ENCODE measurements at places on chromosomes 1 and 21. TPM values are rescaled to one million over a fixed set of nuclear protein-coding genes. Genes with fewer than 3 reads are reported as not detected.

Gene VPS45
- total RNA-seq = 51.3 TPM

DNA sequence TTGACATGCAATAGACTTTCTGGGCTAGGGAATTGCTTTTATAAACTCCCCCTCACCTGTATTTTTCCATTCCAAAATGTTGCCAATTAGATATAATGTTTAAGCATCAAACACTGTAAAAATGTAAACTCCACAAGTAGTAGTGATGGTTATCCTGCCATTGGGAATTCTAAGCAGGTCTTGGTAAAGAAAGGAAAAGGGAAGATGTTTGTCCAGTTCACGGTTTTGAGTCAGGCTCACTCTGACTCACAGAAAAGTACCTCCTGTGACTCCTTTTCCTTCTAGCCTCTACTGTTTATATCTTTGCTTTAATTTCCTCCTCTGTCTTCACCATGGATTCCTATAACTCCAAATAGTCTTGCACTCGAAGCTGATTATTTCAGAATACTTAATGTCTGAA is 19.0 kb upstream of the PTPN14 start:
- peaks cover 38% of the 10 kb centered on the region for H3K4me1 ChIP-seq
- no peaks in the 10 kb centered on the region for H3K27me3 ChIP-seq
- DNase-seq = no peak

GRCh38 chr1:11831945-11832725 is 15.4 kb downstream of the NPPA start:
- H3K36me3 ChIP-seq = peaks cover 38% of the 10 kb centered on the region
- H3K4me3 ChIP-seq = no peak overlapping the region

Gene WNT4
- 38.7 TPM for total RNA-seq

DNA sequence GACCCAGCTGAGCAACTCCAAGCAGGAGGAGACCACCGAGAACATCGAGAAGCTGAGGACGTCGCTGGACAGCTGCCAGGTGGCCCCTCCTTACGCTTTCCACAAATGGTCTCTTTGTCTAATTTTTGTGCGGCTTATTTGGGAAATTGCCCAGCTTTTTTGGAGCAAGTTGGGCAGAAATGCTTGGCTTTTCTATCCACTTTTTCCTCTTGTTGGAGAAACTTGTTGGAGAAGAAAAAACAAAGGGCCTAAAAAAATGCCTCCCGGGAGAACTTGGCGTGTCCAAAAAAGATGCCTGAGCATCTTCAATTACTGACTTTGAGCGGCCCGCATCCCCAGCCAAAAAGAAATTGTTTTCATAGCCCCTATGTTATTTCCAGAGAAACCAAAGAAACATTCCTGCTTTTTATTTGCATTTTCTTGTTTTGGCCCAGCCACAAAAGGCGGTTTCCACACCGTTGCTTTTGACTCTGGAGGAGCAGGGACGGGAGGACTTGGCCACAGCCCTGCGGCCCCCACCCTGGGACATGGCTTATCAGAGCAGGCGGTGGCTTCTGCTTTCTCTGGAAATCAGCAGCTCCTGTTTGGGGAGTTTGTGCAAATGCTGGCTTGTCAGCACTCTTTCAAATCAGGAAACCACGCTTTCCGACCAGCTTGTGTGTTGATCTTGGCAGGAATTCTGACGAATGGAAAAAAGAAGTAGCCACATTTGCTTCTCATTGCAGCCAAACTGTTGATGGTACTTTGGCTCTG is 81.2 kb upstream of the EFHD2 start:
- no peak for DNase-seq
- no peak overlapping the region for H3K4me3 ChIP-seq
- H3K4me1 ChIP-seq = peaks cover 38% of the 10 kb centered on the region
- no peak overlapping the region for H3K27ac ChIP-seq
- H3K27me3 ChIP-seq = peaks cover 39% of the 10 kb centered on the region

Gene SPATA46
- not detected for total RNA-seq

GRCh38 chr1:64343105-64343822 is 126.7 kb upstream of the CACHD1 start:
- peaks cover 6% of the 10 kb centered on the region for H3K4me1 ChIP-seq
- H3K27ac ChIP-seq = peak overlapping the region; percentile 39
- no peaks in the 10 kb centered on the region for H3K27me3 ChIP-seq
- no peaks in the 10 kb centered on the region for H3K36me3 ChIP-seq
- no peak overlapping the region for H3K4me3 ChIP-seq

DNA sequence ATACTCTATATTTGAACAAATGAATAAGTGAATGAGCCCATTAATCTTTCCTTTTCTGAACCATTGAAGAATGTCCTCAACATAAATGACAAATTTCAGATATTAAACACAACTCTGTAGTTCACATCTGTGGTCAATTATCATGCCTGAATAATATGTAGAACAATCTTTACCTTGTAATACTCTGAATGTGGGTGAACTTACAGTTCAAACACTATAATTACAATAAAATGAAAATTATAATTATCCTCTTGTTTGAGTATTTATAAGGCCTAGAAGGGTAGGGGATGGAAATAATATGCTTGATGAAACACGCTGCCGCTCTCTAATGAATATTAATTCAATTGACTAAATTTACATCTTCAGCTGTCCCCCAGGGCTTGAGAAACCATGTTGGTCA is 8.7 kb upstream of the SFPQ start:
- H3K36me3 ChIP-seq = no peaks in the 10 kb centered on the region
- DNase-seq = no peak
- H3K27ac ChIP-seq = no peak overlapping the region
- H3K27me3 ChIP-seq = no peaks in the 10 kb centered on the region
- H3K4me3 ChIP-seq = no peak overlapping the region
- no peaks in the 10 kb centered on the region for H3K4me1 ChIP-seq

- peak overlapping the region; percentile 28 for H3K27ac ChIP-seq
- H3K36me3 ChIP-seq = peaks cover 10% of the 10 kb centered on the region
- peak overlapping the region; percentile 19 for H3K4me3 ChIP-seq
- no peak for DNase-seq
Measured at GRCh38 chr21:46637952-46638746, 2.7 kb downstream of the PRMT2 start.

Gene AMY1A
- not detected for total RNA-seq

DNA sequence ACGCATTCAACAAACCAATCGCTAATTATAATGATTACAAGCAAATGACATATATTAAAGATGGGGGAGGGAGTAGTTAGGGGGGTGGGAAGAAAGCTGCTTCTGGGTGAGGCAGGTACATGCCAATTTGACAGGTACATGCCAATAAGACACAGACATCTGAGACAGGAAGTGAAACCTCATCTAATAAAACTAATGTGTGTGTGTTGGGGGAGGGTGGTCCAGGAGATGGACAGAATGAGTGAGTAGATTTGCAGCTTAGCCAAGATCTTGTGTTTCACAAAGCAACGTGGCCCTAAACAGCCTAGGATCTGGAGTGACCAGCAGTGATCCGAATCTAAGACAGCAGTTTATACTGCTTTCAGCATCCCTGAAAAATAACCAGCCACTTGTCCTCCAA is 10.8 kb downstream of the CFAP45 start:
- H3K4me3 ChIP-seq = no peak overlapping the region
- no peaks in the 10 kb centered on the region for H3K27me3 ChIP-seq
- no peak overlapping the region for H3K27ac ChIP-seq
- no peak for DNase-seq
- H3K36me3 ChIP-seq = no peaks in the 10 kb centered on the region

Gene TNFRSF9
- 2.3 TPM for total RNA-seq

DNA sequence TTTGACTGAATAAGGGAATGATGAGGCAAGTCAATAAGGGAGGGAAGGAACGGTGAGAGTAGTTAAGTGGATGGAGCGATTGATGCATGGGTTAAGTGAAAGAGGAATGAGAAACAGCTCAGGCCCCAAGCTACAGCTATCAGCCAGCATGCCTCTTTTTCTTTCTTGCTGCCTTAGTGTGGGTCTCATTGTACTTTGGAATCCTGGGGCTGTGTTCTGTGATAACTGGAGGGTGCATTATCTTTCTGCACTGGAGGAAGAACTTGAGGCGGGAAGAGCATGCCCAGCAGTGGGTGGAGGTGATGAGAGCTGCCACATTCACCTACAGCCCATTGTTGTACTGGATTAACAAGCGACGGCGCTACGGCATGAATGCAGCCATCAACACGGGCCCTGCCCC is 1.0 kb downstream of the TEX38 start:
- no peak overlapping the region for H3K27ac ChIP-seq
- no peak for DNase-seq
- no peak overlapping the region for H3K4me3 ChIP-seq

DNA sequence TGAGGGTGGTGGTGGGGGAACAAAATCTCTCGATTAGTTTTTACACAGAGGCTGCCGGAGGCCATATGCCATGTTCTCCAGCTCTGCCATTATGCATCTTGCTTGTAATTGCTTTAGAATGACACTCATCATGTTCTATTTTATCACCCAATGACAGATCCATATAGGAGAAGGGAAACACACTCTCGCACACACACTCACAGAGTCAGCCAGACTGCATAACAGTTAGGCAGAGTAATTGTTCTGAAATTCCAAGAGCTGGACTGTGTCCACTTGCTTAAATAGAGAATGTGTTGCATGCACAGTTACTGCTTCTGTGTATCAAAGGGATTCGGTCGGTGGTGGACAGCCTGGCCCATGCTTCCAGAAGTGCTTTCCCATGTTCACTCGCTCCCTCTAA is 30.6 kb downstream of the KCND3 start:
- no peaks in the 10 kb centered on the region for H3K4me1 ChIP-seq
- no peaks in the 10 kb centered on the region for H3K36me3 ChIP-seq
- DNase-seq = no peak
- peaks cover 70% of the 10 kb centered on the region for H3K27me3 ChIP-seq
- no peak overlapping the region for H3K27ac ChIP-seq

Gene CLCA1
- total RNA-seq = not detected

DNA sequence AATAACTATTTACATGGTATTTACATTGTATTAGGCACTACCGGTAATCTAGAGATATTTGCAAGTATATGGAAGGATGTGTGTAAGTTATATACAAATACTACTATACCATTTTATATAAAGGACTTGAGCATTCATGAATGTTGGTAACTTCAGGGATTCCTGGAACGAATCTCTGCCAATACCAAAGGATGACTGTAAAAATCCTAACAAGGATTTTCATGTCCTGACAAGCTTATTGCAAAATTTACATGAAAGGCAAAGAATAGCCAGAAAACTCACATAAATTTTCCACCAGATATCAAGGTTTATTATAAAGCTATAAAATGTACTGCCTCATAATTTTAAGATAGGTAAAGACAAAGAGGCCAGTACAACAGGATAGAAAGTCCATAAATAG is 325.2 kb upstream of the NRIP1 start:
- H3K4me3 ChIP-seq = no peak overlapping the region
- H3K27ac ChIP-seq = no peak overlapping the region
- no peaks in the 10 kb centered on the region for H3K4me1 ChIP-seq
- no peak for DNase-seq
- H3K27me3 ChIP-seq = no peaks in the 10 kb centered on the region
- H3K36me3 ChIP-seq = no peaks in the 10 kb centered on the region

Gene CLDN8
- total RNA-seq = 1.4 TPM

Gene CFAP45
- total RNA-seq = 0.18 TPM

DNA sequence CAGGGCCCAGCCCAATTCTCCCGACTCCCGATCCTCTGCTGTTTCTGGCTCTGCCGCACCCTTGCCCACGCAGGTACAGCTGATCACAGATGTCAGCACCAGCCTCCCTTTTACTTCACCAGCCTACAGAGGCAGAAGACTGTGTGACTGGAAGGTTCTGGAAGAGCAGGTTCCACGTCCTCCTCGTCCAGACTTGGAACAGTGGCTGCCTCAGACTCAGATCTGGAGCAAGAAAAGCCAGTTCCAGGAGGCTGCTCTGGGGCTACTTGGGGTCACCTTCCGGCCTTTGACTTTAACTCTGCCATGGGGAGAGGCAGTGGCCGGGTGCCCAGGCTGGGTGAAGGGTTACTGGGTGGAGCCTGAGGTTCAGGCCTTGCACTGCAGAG is 16.1 kb upstream of the KLHDC7A start:
- H3K27ac ChIP-seq = no peak overlapping the region
- no peak for DNase-seq
- H3K4me3 ChIP-seq = no peak overlapping the region
- H3K4me1 ChIP-seq = no peaks in the 10 kb centered on the region
- peaks cover 29% of the 10 kb centered on the region for H3K27me3 ChIP-seq
- H3K36me3 ChIP-seq = no peaks in the 10 kb centered on the region

- no peak overlapping the region for H3K4me3 ChIP-seq
- DNase-seq = no peak
- H3K27me3 ChIP-seq = no peaks in the 10 kb centered on the region
- peaks cover 51% of the 10 kb centered on the region for H3K4me1 ChIP-seq
Measured at GRCh38 chr1:231931846-231932454, 305.4 kb downstream of the DISC1 start.

- peaks cover 21% of the 10 kb centered on the region for H3K4me1 ChIP-seq
- H3K36me3 ChIP-seq = no peaks in the 10 kb centered on the region
- no peak overlapping the region for H3K27ac ChIP-seq
- DNase-seq = no peak
Measured at GRCh38 chr1:115429241-115429640, 91.2 kb upstream of the NGF start.

Gene LMOD1
- 5.4 TPM for total RNA-seq

DNA sequence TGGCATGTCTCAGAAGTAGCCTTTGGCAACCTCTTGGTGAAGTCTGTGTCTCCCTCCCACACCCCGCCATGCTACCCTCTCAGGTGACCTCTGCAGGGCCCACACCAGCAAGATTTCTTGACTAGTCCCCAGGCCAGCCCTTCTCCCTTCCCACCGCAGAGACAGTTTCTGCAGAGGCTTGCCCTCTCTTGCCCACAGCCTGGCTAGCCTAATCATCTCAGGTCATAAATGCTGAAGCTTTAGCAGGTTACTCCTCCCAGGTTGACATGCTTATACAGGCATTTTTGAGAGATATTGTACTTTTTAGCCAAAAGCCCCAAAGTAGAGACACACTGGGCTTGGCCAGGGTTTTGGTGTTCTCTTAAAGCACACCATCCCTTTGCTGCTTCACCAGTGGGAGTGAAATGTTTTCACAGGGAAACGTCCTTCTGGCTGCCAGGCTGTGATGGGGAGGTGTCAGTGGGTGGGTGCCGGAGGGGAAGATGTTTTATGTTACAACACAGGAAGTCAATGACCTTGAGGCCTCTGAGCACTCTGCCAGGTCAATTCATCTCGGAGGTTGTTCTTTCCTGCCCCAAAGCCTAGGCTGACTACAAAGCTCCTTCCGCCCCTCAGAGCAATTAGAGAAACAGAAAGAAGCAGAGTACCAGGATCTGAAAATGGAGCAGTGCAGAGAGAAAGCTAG is 58.5 kb downstream of the STYXL2 start:
- peaks cover 3% of the 10 kb centered on the region for H3K36me3 ChIP-seq
- H3K27me3 ChIP-seq = peaks cover under 1% of the 10 kb centered on the region
- no peaks in the 10 kb centered on the region for H3K4me1 ChIP-seq
- peak overlapping the region; percentile 13 for H3K27ac ChIP-seq
- no peak for DNase-seq

GRCh38 chr21:25953659-25954058 is 216.9 kb downstream of the APP start:
- no peak overlapping the region for H3K4me3 ChIP-seq
- no peak for DNase-seq
- H3K27ac ChIP-seq = no peak overlapping the region
- no peaks in the 10 kb centered on the region for H3K27me3 ChIP-seq
- peaks cover 8% of the 10 kb centered on the region for H3K4me1 ChIP-seq
- peaks cover 41% of the 10 kb centered on the region for H3K36me3 ChIP-seq

Data from mesothelial cell of epicardium (in vitro differentiated cells).